H1 (cell line): ENCODE measurements at places on chromosomes 1 and 21.

DNA sequence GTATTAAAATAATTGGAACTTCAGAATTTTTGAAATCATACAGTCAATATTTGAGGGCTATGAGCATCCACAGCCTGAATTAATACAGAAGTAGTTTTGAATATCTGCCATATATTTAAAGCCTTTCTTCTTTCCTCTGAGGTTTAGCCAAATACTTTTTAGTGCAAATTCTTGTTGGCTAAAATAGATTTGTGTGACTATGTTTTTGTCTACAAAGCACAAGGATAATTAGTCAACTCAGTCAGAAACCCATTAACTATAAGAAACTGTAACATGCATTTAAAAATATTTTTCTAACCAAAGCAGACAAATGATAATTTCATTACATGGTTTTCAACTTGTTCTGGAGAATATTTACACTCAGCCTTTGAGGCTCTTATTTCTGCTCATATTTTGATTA lies 232.1 kb downstream of the TPR start:
- no peak for DNase-seq

GRCh38 chr21:40146216-40146837 lies 279.1 kb downstream of the PCP4 start:
- no peak for DNase-seq

GRCh38 chr1:91635763-91636162 lies 135.1 kb downstream of the CDC7 start:
- DNase-seq, result no peak

DNA sequence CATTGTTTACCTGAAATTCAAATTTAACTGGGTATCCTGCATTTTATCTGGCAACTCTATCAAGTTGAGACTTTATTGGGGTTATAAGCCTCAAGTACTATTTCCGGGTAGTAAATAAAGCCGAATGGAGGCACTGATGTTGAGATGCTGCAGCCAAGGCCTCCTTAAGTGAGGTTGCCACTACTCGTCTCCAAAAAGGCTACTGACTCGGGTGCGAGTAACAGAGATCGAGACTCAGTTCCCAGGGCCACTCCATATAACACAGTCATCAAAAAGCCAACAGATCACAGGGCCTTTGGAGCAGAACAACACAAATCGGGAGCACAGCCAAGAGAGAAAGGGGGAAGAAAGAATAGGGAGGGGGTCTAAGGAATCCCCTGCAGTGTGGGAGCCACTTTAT lies 524 bp downstream of the COPA start:
- no peak for DNase-seq

GRCh38 chr1:175830500-175830899 lies 87.1 kb upstream of the TNR start:
- DNase-seq, result no peak

- no peak for DNase-seq
Observed at GRCh38 chr21:38982096-38982495, 176.4 kb downstream of the ETS2 start.

DNA sequence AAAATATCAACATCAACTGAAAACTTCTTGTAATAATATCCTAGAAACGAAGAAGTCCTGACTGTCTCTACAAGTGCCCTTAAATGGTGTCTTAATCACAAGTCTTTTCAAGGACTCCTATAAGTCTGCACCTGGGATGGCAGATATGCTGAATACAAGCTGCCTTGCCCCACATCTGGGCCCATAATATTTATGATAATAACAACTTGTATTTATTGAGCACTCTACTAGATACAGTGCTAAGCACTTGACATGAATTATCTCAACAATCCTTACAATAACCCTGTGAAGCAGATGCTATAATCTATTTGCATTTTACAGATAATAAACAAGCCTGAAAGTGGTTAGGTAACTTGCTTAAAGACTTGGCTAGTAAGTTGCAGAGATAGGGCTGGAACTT lies 78.0 kb upstream of the ZNF648 start:
- DNase-seq, result no peak

DNA sequence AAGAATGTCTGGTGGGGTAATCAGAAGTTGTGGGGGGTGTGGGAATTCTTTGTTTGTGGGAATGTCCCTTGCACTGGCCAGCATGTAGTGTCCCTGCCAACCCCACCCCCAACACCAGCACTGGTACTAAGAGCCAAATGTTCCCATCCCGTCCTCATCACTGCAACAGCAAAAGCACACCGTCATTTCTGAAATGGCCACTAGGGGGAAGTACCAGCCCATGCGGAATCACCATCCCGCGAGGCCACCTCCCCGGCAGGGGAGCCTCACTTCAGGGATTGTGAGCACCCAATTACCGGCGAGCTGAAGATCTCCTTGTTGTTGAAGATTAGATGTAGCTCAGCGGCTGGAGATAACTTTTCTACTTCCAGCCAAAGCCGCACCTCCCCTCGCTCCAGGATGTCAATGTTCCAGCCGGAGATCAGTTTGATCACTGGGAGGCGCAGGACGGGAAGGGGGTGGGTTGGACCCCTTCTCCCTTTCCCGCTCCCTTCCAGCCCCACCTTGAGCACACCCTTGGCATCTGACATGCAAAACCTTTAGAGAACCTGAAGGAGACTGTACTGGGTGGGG lies 41.0 kb downstream of the MYOM3 start:
- DNase-seq, result peak; percentile 53

- DNase-seq, result no peak
Observed at GRCh38 chr1:246705368-246705767, 18.8 kb upstream of the SCCPDH start.

GRCh38 chr1:151535326-151536271 lies 4.5 kb upstream of the TUFT1 start:
- no peak for DNase-seq

DNA sequence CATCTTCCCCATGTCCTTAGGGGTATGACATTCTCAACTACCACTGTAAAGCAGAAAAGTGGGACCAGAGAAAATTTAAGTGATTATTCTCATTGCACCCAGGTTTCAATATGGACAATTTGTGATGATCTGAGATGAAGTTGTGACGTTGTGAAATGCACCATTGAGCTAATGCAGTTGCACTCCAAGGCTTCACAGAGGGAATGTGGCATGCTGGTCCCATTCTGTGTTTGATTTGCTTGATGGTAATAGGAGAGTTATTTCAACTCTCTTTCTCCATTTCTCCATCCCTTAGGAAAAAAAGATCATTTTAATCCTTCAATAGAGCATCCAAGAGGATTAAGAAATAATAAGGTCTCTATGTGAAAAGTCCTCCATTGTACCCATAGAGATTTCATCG lies 136.6 kb downstream of the SLC30A10 start:
- DNase-seq, result no peak

GRCh38 chr1:96698342-96698983 lies 23.1 kb upstream of the PTBP2 start:
- DNase-seq, result no peak

GRCh38 chr21:41390043-41390639 lies 28.3 kb downstream of the MX2 start:
- DNase-seq, result no peak

DNA sequence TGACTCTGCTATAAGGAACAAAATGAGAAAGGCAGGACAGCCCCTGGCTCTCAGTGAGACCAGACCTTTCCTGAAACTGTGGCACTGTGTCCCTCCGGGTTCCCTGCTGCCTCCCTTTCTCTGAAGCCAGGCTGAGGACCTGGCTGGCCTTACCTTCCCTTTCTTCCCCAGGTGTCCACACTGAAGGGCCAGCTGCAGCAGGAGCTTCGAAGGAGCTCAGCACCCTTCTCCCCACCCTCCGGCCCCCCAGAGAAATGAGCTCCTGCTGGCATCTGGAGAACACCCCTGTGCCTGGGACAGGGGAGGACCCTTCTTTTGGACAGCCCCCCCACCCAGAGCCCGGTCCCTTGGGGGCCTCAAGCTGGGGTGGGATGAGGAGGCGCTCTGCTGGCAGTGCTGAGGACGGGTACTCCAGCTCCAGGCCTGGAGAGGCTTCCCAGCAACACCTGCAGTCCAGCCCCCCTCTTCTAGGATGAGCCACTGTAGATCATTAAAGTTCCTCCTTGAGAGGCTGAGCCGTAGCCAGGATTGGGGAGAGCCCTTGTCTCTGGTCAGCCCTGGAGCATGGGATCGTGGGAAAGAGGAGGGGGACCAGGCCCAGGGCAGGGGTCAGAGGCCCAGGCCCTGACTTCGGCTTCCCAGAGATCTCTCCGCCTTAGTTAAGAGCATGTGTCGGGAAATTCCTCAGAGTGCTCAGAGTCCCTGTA lies 8.1 kb downstream of the MFAP2 start:
- no peak for DNase-seq

GRCh38 chr1:202247104-202247503 lies 53.5 kb downstream of the LGR6 start:
- no peak for DNase-seq
